ENCODE measurements at places on chromosomes 5 and 9. TPM values are rescaled to one million over a fixed set of nuclear protein-coding genes. Genes with fewer than 3 reads are reported as not detected.

The GCNT1 gene
- 1.6 TPM for total RNA-seq

The UBAC1 gene
- 31.2 TPM for total RNA-seq

The IRX2 gene
- not detected for total RNA-seq

The PIP5K1B gene
- 0.49 TPM for total RNA-seq

The HTR1A gene
- total RNA-seq = not detected

The C7 gene
- not detected for total RNA-seq

The TMEFF1 gene
- total RNA-seq = 0.56 TPM

The OR2Y1 gene
- total RNA-seq = not detected

The GCNT4 gene
- total RNA-seq = 6.9 TPM

The ANKRD31 gene
- total RNA-seq = 0.59 TPM

The MYMK gene
- total RNA-seq = not detected

The TMEM141 gene
- 28.2 TPM for total RNA-seq

The TMOD1 gene
- 0.68 TPM for total RNA-seq

The GABRP gene
- total RNA-seq = not detected

The TRPM3 gene
- not detected for total RNA-seq

The ADAMTS6 gene
- 2.6 TPM for total RNA-seq

The AJM1 gene
- 1.8 TPM for total RNA-seq

The SAXO1 gene
- not detected for total RNA-seq

The QRFP gene
- total RNA-seq = not detected

The TTC23L gene
- total RNA-seq = 0.57 TPM

The PKD2L2 gene
- 0.46 TPM for total RNA-seq

The HCN1 gene
- total RNA-seq = not detected

The SLC36A3 gene
- total RNA-seq = not detected

The LVRN gene
- total RNA-seq = 0.25 TPM

The OR1N1 gene
- not detected for total RNA-seq

The BTNL8 gene
- not detected for total RNA-seq

The IFNA21 gene
- not detected for total RNA-seq

The TNFSF8 gene
- total RNA-seq = 31.5 TPM

The TAF11L14 gene
- total RNA-seq = not detected

The S1PR3 gene
- 26.0 TPM for total RNA-seq

The GABRA6 gene
- total RNA-seq = not detected

The XPA gene
- total RNA-seq = 23.2 TPM

The DNAI1 gene
- not detected for total RNA-seq

The EFNA5 gene
- total RNA-seq = not detected

The PCDHB11 gene
- not detected for total RNA-seq

The IL7R gene
- 1,242 TPM for total RNA-seq

The IL5 gene
- 1.6 TPM for total RNA-seq

The TERT gene
- 0.87 TPM for total RNA-seq

The MZB1 gene
- total RNA-seq = 14.0 TPM

The ADAMTS13 gene
- total RNA-seq = 1.6 TPM

The MEGF10 gene
- not detected for total RNA-seq

The KCNN2 gene
- not detected for total RNA-seq

The DOCK2 gene
- 235 TPM for total RNA-seq

Data from naive thymus-derived CD4-positive, alpha-beta T cell (primary cell).